ENCODE measurements at places on chromosomes 11 and 22.

- no peak for DNase-seq
Measured at GRCh38 chr11:66338276-66339161, 2.3 kb upstream of the RIN1 start.

DNA sequence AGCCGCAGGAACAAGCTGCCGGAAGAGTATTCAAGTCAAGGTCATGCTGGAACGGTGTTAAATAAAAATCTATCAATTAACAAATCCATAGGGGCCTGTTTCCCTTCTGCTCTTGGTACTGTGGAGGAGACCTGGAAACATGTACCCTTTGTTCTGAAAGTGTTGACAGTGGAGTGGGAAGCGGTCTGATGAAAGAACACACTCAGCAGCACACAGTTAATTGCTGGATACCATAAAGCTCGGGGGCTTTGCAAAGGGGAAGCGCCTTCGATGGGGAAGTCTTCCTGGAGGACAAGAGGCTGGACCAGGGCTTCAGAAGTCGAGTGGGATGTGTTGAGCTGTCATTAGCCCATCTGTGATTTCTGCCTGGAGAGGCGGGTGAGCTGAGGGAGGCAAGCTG, 112.5 kb upstream of the CLPB start:
- DNase-seq = no peak

- DNase-seq = no peak
Measured at GRCh38 chr11:1295086-1295485, 14.3 kb downstream of the TOLLIP start.

GRCh38 chr11:68213135-68213515, at the start of gene KMT5B:
Gene KMT5B, minus strand, starts transcription at chr11:68213296. Its CDS starts 23,220 bp downstream, at chr11:68190076.
- DNase-seq = peak; percentile 62

- no peak for DNase-seq
Measured at GRCh38 chr22:49015993-49016908, 811.4 kb downstream of the BRD1 start.

DNA sequence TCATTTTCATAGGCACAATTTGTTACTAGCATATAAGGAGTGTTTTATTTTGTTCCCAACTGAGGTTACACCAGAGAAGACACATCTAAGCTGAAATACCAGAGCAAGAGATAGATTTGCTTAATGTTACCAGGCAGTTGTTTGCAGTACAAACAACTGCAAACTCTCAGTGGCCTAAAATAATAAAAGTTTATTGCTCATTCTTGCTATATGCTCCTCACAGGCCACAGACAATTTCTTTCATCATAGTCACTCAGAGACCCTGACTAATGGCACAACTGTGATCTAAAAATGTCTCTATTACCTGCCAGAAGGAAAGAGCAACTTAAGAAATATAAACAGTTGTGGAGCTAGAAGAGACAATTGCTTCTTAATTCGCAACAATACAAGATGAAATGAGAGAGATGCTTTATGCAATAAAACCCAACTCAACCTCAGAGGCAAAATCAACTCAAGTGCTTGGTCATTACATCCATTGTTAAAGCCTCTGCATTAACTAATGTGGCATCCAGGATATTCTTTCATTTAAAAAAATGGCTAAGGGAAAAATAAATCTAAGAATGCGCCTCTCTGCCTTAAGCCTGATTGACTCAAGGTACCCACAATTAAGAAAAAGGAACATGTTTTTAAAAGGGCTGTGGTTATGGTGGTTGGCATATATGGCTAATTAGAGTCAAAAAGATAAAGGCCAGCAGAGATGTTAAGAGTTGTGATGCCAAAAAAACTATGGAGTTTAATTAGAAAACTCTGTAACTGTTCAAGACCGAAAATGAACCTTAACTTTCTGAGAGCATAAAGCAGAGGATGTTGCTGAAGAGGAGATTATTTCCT, 103.7 kb downstream of the CD44 start:
- no peak for DNase-seq

DNA sequence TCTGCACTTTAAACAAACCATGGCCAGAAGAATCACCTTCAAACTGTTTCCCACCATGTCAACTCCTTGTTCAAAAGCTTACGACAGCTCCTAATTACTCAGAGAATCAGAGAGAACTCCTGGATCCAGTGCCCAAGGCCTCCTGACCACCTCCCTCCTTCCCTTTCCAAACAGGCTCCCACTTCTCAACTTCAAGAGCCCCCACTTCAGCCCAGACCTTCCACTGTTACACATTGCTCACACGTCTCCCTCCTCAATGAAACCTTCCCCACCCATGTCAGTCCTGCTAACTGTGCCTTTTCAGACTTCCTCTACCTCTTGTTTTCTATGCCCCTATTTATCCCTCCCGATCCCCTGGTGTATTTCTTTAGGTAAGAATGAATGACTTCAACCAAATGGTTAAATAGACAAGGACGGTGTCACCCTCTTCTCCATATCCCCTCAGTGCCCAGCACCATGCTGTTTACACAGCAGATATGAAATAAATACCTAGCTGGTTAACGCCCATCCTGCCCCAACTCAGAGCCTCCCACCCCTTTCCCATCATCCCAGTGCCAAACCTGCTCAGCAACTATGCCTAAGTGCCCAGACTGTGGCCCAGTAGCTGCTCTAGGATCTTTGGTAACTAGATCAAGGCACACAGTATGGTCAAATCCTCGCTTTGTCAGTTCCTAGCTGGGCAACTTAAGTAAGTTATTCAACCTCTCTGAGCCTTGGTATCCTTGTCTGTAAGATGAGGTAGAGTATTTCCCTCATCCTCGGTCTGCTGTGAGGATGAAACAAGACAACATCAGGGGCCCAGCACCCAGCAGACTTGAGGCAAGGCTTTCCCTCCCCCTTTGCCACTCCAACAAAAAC, 36.8 kb downstream of the PLEKHA7 start:
- no peak for DNase-seq

- peak; percentile 37 for DNase-seq
Measured at GRCh38 chr11:58622344-58622743, at the start of gene CNTF. Gene CNTF, plus strand, starts transcription at chr11:58622665. Its CDS starts 88 bp downstream, at chr11:58622753.

GRCh38 chr11:132405728-132406127, 1035.3 kb downstream of the NTM start:
- no peak for DNase-seq

DNA sequence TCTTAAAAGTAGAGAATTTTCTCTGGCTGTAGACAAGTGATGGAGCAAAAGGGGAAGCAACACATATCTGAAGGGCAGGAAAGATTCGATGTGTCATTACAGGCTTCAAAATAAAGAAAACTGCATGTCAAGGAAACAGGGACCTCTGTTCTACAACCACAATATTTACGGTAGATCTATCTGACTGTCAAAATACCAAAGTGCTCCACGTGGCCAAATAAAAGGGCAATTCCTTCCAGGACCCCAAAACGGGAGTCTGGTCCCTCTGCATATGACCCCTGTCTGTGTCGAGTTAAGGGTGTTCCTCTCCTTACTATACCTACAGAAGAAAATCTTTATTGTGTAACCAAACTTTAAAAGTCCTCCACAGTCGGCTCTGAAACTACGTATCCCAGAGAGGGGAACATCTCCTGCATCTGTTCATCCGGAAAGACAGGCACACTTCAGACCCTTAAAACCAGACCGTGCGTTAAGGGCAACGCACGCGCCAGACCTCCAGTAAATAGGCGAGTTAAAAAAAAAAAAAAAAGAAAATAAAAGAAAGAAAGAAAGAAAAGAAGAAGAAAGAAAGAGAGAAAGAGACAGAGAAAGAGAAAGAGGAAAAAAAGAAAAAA, 756 bp downstream of the CLNS1A start:
- no peak for DNase-seq

GRCh38 chr11:130778705-130779104, 137.6 kb downstream of the SNX19 start:
- no peak for DNase-seq

GRCh38 chr11:58923300-58923788, 15.9 kb upstream of the GLYATL1 start:
- peak; percentile 31 for DNase-seq
